ENCODE measurements at places on chromosomes 11 and 22. TPM values are rescaled to one million over a fixed set of nuclear protein-coding genes. Genes with fewer than 3 reads are reported as not detected.
A peak's percentile ranks its signal among the peaks of the same experiment; 100 is the strongest.

GRCh38 chr11:110829873-110830272 is 117.6 kb upstream of the ARHGAP20 start:
- no peak overlapping the region for H3K4me3 ChIP-seq
- H3K4me1 ChIP-seq, result no peaks in the 10 kb centered on the region
- H3K36me3 ChIP-seq, result no peaks in the 10 kb centered on the region

- no peaks in the 10 kb centered on the region for H3K27me3 ChIP-seq
- DNase-seq, result no peak
- H3K4me1 ChIP-seq, result no peaks in the 10 kb centered on the region
- no peak overlapping the region for H3K4me3 ChIP-seq
Observed at GRCh38 chr11:123351375-123351774, 78.7 kb upstream of the GRAMD1B start.

- peaks cover 25% of the 10 kb centered on the region for H3K36me3 ChIP-seq
- no peak for DNase-seq
- H3K4me3 ChIP-seq, result peak overlapping the region; percentile 94
- peaks cover 35% of the 10 kb centered on the region for H3K4me1 ChIP-seq
- no peak overlapping the region for H3K27ac ChIP-seq
- no peaks in the 10 kb centered on the region for H3K27me3 ChIP-seq
Observed at GRCh38 chr22:31748490-31748889, 1.4 kb downstream of the PRR14L start.

GRCh38 chr11:2812371-2812991 is 73.1 kb downstream of the CDKN1C start:
- no peak overlapping the region for H3K27ac ChIP-seq
- H3K36me3 ChIP-seq, result no peaks in the 10 kb centered on the region
- peaks cover 27% of the 10 kb centered on the region for H3K27me3 ChIP-seq
- peak overlapping the region; percentile 41 for H3K4me3 ChIP-seq
- peak; percentile 73 for DNase-seq

DNA sequence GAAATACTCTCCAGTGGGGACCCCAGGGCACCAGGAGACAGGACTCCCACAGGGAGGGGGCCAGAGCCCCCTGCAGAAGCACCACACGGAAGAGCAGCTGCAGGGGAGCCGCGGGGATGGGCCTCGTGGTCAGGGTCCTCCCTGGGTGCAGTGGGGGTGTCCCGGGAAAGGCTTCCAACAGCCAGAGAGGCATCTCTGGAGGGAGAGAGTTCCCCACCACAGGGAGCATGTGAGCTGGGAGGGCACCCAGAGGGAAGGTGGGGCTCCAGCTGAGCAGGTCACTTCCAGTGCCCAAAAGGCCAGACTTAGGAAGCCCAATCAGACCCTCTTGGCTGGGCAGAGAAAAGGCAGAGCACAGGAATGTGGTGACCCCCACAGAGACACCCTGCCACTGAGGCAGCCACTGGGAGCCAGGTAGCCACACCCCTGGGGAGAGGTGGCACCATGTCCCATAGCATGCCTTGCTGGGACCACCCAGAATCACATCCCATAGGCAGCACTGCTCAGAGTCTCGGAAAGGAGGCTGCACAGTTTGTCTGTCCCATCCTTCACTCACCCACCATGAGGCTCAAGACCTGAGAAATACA is 49.9 kb upstream of the LMO1 start:
- H3K4me1 ChIP-seq, result no peaks in the 10 kb centered on the region
- no peaks in the 10 kb centered on the region for H3K36me3 ChIP-seq
- peak; percentile 17 for DNase-seq
- H3K27ac ChIP-seq, result no peak overlapping the region
- H3K27me3 ChIP-seq, result no peaks in the 10 kb centered on the region

DNA sequence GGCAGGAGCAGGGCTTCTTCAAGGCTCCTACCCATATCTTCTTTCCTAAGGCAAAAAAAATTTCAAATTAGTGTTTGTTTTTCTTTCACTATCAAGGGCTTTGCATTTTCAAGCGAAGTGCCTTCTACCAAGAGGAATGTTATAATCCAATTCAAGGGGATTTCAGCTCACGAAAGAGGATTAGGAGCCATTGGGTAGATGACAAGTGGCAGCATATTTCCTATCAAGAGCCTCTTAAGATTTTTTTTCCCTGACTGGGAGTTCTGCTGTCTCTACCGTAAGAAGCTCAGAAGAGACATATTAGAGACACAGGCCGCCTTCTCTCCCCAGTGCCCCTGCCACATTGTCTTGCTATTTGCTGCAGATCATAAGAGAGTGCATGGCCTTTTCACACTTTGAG is 55.9 kb upstream of the BMAL1 start:
- no peak for DNase-seq
- no peaks in the 10 kb centered on the region for H3K36me3 ChIP-seq
- H3K27me3 ChIP-seq, result no peaks in the 10 kb centered on the region
- H3K4me3 ChIP-seq, result no peak overlapping the region

DNA sequence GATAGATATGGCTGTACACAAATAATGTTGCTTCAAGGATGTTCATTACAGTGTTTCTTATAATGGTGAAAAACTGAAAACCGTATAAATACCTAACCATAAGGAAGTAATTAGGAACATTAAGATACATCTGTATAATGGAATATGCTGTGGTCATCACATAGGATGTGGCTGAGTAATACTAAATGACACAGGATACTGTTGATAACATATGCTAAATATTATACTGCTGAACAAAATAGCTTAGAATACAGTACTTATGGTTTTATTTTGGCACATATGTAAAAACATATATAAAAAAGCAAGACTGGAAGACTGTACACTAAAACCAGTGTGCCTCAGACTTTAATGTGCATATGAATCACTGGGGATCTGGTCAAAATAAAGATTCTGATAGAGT is 43.8 kb downstream of the FBXO7 start:
- no peaks in the 10 kb centered on the region for H3K4me1 ChIP-seq
- no peak overlapping the region for H3K4me3 ChIP-seq
- H3K36me3 ChIP-seq, result no peaks in the 10 kb centered on the region
- no peaks in the 10 kb centered on the region for H3K27me3 ChIP-seq

DNA sequence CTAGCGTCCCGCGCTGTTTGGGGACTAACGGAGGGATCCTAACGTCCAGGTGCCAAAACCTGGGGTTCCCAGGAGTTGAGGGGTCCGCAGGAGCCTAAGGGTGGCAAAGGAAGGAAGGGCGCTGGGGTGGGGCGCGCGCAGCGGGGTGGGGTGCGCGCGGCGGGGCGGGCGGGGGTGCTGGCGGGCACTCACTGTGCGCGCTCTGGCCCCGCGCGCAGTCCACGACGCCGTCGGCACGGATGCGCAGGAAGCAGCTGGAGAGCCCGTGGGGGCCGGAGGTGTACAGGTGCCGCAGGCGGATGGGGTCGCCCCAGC is 412 bp downstream of the FGF19 start:
- H3K27ac ChIP-seq, result no peak overlapping the region
- H3K4me1 ChIP-seq, result peaks cover 6% of the 10 kb centered on the region
- no peak overlapping the region for H3K4me3 ChIP-seq
- no peaks in the 10 kb centered on the region for H3K27me3 ChIP-seq
- no peak for DNase-seq

GRCh38 chr11:22192642-22193347 is at the start of gene ANO5:
Gene ANO5 (plus strand): TSS chr11:22193085. CDS start chr11:22193493, 408 bp downstream.
- no peaks in the 10 kb centered on the region for H3K36me3 ChIP-seq
- peaks cover 8% of the 10 kb centered on the region for H3K4me1 ChIP-seq
- peak within 1 kb of the TSS; percentile 93 for H3K27ac ChIP-seq
- peak; percentile 92 for DNase-seq
- H3K27me3 ChIP-seq, result no peaks in the 10 kb centered on the region

GRCh38 chr11:117195258-117195657 is 3.9 kb upstream of the TAGLN start:
- no peak overlapping the region for H3K27ac ChIP-seq
- no peaks in the 10 kb centered on the region for H3K4me1 ChIP-seq
- H3K36me3 ChIP-seq, result no peaks in the 10 kb centered on the region
- DNase-seq, result no peak
- no peaks in the 10 kb centered on the region for H3K27me3 ChIP-seq

DNA sequence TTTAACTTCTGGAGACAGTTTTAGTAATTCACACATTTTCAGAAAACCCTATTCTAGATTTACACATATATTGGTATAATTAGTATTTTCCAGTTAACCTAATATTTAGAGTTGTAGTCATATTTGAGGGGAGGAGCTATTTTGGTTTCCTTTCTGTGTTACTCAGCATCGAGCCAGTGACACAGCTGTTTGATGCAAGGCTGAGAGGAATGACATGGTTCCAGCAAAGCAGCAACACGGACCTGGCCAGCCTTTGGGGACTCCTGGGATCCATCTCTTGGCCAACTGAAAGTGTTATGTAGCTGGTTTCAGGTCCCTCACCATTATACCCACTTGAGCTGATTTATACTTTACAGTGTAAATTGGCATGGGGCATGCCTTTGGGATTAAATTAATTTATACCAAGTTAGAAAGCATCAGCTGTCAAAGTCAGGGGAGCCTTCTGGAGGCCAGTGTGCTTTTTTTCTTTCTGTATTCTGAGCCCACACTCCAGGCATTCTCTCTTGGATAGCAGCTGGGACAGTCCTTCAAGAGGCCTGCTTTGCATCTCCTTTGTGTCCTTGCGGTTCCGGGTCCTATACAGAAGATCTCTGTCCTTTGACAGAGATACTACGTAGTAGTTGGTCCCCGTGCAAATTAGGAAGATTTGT is 91.3 kb upstream of the SLC25A18 start:
- no peaks in the 10 kb centered on the region for H3K36me3 ChIP-seq
- H3K27ac ChIP-seq, result peak overlapping the region; percentile 85
- no peaks in the 10 kb centered on the region for H3K27me3 ChIP-seq
- peak overlapping the region; percentile 3 for H3K4me3 ChIP-seq
- peaks cover 76% of the 10 kb centered on the region for H3K4me1 ChIP-seq
- DNase-seq, result no peak

DNA sequence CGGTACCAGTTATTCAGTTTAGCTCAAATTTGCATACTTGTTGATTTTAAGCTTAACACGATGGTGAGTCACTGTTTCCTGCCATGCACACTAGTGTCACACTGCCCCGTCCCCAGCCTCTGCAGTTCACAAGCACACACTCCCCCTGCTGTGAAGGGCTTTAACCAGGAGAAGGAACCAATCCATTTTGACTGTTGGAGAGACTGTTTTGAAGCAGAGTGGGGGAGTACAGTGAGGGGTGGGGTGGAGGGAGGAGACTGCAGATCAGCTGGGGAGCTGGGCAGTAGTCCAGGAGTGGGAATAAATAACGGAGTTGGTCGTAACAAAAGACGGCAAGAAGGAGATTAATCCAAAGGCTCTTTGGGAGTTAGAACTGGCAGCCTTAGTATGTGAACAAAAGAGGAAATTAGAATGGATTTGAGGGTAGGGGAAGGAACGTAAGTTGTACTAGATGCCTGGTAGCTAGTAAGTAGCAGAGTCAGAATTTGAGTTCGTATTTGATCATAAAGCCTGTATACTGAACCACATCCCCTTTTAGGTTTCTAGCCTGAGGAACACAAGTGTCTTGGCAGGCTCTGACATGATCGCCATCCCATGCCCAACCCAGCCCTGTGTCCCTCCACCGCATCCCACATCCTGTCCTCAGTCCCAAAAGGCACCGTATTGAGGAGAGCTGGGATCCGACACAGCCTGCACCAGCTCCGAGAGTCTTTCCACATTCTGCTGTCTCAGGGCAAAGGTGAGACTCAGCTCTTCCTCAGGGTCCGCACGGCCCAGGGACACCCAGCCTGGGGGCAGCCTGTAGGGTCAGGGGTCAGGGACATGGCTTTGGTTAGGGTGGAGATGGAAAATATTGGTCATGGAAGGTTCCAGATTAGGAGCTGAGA is 862 bp downstream of the TPP1 start:
- H3K4me1 ChIP-seq, result peaks cover 23% of the 10 kb centered on the region
- H3K4me3 ChIP-seq, result peak overlapping the region; percentile 80
- peak; percentile 51 for DNase-seq

DNA sequence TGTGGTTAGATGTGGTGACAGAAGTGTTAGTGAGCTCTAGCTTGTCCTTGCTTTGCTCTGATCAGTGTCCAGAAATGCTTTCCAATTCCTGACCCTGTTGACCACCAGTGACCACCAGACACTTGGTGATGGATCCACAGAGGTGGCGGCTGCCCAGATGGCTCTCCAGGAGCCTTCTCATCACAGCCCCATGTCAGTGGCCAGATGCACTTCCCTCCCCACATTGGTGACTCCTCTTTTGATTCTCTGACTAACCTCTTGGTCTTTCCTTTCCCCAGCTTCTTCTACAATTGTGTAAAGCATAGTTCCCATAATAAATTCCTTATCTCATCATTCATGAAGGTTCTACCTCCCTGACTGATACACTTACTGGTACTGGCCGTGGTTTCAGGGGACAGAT is 40.1 kb upstream of the CXCR5 start:
- no peak overlapping the region for H3K27ac ChIP-seq
- DNase-seq, result no peak
- no peaks in the 10 kb centered on the region for H3K27me3 ChIP-seq
- no peak overlapping the region for H3K4me3 ChIP-seq
- H3K4me1 ChIP-seq, result peaks cover 7% of the 10 kb centered on the region

DNA sequence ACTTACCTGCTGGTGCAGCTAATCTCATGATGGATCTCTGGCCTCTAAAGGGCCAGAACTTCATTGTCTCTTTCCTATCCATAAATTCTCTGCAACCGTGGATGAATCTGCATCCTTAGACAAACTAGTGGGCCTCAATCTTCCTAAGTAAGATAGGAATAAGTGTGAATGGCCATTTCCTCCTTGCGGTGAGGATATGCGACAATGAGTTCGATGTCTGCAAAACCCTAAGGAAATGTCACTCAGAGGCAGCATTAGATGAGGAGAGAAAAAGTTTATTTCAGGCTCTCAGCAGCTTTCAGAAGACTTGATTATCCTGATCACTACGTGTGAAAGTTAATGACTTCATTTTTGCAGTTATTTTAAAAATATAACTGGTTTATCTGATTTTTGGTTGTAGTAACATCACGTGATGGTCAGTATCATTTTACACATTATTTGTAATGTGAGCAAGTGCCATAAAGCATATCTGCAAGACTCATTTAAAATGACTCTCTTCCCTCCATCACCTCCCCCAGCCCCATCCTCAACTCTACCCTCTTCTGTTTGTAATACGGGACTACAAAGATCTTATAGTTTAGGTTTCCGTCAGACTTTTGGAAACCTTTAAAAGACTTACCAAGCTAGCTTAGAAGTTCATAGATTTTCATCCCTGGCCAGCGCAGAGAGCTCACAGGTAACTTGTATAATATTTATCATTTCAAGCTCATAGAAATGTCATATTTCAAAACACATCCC is 10.2 kb downstream of the GRAP2 start:
- H3K4me3 ChIP-seq, result no peak overlapping the region
- H3K36me3 ChIP-seq, result no peaks in the 10 kb centered on the region
- DNase-seq, result no peak
- H3K27me3 ChIP-seq, result peaks cover 2% of the 10 kb centered on the region
- no peaks in the 10 kb centered on the region for H3K4me1 ChIP-seq
- H3K27ac ChIP-seq, result no peak overlapping the region

The PDE3B gene
- 0.30 TPM for total RNA-seq

The BTBD18 gene
- total RNA-seq, result not detected

The LYVE1 gene
- total RNA-seq, result 29.2 TPM

The RAC2 gene
- 3.2 TPM for total RNA-seq

The PDGFB gene
- 15.1 TPM for total RNA-seq

Measured in psoas muscle (tissue), 8 donors.